ENCODE measurements at places on chromosomes 6 and 20.

DNA sequence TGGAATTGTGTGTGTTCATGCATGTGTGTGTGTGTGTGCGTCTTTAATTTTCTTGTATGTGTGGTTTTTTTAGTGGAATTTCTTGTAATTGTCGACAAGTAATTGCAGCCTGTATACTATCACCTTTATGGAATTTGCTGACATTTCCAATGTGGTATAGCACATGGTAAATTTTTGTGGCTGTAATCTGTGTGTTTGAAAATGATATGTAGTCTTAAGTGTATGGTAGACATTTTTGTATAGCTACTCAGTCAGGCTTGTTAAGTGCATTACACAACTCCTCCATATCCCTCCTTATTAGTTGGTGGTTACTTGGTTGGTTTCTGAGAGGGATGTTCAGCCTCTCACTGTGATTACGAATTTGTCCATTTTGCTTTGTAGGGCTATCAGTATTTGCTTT, 384.5 kb upstream of the HSF2 start:
- no peak for DNase-seq

DNA sequence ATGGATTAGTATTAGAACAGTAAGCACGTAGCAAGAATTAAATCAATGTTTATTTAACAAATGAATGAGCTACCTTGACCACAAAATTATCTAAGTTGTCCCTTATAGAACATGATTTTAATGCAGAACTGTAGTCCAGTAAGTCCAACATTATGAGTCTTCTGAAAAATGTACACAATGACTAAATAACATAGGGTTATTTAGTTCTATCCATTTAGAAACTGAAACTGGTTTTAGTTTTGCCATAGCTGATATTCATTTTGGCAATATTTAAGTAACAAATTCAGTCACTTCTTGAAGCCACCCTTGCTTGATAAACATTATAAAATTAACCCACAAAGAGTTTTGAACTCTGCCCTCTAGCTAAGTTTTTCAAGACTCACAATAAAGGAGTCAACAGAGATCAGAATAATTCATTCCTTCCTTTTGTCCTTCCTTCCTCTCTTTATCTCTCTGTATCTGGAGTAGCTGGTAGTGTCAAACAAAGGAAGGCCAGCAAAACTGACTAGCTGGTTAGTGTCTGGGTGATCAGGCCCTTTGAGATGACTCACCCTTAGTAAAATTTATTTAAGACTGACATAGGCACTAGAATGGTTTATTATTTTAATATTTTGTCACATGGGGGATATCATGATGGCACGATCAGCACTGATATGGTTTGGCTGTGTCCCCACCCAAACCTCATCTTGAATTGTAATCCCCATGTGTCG, 115.1 kb downstream of the BTBD9 start:
- DNase-seq = no peak

DNA sequence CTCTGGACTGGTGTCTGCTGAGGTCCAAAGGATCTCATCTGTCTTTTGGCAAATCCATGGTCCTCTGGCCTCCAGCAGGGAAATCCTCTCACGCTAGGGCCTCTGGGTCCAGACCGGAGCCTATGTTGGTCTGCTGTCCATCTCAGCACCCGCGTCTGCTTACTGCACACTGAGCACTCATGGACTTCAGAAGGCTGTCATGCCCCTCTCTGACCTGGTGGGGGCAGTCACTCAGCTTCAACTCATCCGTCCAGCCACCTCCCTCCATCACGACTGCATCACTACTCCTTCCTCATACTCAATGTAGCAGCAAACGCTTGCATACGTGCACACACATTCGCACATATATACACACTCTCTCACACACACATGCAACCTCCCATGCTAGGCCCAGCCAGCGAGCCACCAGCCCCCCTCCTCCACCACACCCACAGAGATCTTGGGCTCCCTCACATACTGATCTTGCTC, 33.3 kb downstream of the GABRR2 start:
- DNase-seq = no peak

- DNase-seq = no peak
These were observed 104.8 kb downstream of the ATXN1 start for GRCh38 chr6:16656451-16656850.

DNA sequence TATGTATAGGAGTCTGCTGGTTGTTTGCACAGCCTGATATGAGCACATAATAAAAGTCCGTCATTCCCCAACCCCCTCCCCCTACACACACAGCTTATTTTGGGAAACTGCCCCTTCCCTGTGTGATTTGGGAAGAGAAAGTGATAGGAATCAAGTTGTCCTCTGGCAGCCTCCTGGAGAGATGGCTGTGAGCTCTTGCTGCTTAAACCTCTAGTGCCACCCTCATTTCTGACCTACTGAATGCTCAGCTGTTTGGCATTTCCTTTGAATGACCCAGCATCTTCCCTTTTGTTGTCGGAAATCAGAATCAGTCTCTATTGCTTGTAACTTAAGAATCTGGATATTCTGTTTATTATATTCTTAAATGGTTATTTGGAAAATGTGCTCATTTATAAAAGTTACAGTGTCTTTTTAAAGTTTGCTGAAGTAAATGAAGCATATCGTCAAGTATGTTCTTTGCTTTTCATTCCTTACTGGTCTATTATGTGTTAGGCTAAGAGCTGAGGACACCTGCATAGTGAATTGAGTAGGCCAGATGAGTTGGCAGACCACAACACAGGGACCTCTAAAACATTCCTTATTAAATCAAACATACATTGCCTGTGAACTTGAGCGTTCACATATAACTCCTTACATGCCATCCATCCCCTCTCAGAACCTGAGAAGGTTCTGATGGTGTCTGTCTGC, 5.5 kb downstream of the RWDD2A start:
- no peak for DNase-seq

- DNase-seq = no peak
These were observed 108.6 kb upstream of the MRPS10 start for GRCh38 chr6:42326248-42326647.

GRCh38 chr6:162960679-162961457, 233.1 kb downstream of the PACRG start:
- DNase-seq = no peak

DNA sequence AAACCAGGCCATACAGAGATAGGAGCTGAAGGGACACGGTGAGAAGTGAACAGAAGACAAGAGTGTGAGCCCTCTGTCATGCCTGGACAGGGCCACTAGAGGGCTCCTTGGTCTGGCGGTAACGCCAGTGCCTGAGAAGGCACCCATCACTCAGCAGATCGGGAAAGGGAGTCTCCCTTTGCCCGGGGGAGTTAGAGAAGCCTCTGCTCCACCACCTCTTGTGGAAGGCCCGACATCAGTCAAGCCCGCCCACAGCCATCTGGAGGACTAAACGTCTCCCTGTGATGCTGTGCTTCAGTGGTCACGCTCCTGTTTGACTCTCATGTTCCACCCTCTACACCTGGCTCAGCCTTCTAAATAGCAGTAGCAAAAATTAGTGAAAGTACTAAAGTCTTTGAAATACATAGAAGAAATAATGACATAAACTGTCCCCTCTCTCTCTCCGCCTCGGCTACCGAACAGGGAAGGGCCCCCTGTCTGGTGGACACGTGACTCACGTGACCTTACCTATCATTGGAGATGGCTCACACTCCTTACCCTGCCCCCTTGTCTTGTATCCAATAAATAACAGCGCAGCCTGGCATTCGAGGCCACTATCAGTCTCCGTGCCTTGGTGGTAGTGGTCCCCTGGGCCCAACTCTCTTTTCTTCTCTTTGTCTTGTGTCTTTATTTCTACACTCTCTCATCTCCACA, 66.7 kb downstream of the RPP21 start:
- DNase-seq = no peak

GRCh38 chr6:44203955-44204354, 12.8 kb upstream of the MYMX start:
- DNase-seq = no peak

DNA sequence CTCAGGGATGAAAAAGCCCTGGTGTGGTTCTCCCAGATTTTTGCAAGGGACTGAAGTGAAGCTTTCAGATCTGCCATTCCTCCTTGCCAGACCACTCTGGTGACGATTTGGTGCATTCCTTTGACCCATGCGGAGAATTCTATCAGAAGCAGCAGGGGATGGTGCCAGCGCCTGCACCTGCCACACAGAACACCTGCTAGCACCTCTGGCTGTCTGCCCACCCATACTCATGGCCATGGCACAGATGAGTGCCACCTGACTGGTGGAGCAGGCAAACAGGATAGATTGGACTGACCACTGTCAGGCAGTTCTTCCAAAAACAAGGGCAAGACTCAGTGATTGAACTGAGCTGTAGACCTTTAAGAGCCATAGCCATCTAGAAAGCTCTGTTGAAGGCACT, 107.1 kb downstream of the CDYL start:
- no peak for DNase-seq

- no peak for DNase-seq
These were observed 13.0 kb downstream of the PCK1 start for GRCh38 chr20:57573894-57574293.

GRCh38 chr20:57061051-57061900, 205.2 kb downstream of the BMP7 start:
- no peak for DNase-seq

DNA sequence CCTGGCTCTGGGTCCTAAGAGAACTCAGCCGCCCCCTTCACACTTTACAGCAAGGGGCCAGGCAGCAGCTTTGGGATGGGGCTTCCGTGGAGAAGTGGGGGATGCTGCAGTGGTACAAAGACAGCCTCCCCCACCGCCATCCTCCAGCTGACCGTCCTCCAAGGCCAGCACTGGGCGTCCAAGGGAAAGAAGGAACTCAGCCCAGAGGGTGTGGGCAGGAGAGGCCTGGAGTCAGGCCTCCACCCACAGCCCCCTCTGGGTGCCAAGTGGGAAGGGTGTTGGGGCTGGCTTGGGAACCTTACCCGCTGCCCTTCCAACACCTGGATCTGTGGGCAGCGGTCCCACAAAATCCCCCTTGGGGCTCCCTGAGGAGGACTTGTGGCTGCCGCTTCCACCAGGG, 13.1 kb downstream of the STMN3 start:
- no peak for DNase-seq

DNA sequence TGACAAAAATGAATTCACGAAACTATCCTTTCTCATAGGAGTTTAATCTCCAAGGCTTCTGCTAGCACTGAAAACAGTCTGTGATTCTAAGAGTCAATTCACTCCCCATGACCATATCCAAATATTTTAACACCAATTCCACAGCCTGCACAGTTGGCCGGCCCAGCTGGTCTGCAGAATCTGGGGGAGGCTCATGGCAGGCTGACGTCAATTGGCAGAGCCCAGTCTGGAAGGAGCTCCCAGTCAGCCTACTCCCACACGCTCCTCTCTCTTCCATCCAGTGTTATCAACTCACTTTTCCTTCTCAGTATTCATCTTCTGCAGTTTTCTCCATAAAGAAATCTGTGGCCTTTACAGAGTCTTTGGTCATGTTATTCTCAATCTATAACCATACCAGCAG, 111.0 kb downstream of the TBXT start:
- no peak for DNase-seq

DNA sequence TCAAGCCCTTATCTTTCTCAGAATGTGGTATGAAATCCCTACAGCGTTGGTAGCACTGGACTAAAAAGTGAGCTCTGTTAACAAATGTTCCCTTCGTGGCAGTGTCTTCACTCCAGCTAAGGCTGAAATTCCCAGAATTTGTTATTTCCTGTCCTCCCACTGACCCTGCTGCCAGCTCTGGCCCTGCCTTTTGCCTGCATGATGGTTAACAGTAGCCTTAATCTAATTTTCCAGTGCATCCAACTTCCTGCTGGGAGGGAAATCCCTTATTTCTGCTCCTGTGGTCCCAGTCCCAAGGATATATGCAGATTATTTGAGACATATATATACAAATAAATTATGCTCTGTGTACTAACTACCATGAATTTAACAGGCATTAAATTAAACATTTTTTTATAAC, 157.2 kb upstream of the CARMIL1 start:
- DNase-seq = no peak

DNA sequence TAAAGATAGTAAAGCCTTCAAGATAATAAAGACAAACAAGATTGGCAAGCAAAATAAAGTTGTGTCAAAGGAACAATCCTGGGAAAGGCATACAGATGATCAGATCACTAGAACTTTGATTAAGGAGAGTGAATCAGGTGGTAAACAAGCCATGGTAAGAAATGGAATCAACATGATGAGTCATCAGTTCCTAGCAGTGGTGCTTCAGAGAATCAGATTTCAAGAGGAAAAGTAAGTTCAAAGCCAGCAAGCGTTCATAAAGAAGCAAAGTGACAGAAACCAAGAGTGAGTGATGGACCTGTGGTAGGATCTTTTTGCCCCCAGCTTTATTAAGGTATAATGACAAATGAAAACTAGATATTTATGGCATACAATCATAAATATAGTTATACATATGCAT, 340.4 kb downstream of the TPBG start:
- DNase-seq = no peak

DNA sequence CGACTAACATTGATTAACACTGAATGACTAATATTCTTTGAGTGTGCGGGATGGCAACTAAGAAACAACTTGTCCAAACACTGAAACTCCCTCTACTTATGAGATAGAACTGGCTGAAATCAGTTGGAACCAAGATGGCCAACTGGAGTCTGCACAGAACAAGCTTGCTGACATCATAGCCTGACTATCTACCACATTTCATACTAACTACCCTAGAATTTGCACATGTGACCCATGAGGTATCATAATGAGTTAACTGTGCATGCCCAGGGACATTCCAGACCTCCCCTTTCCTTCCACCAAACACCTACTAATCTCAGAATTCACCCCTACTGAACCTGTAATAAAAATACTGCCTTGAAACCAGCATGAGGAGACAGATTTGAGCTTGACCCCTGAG, 43.2 kb downstream of the PHIP start:
- no peak for DNase-seq

DNA sequence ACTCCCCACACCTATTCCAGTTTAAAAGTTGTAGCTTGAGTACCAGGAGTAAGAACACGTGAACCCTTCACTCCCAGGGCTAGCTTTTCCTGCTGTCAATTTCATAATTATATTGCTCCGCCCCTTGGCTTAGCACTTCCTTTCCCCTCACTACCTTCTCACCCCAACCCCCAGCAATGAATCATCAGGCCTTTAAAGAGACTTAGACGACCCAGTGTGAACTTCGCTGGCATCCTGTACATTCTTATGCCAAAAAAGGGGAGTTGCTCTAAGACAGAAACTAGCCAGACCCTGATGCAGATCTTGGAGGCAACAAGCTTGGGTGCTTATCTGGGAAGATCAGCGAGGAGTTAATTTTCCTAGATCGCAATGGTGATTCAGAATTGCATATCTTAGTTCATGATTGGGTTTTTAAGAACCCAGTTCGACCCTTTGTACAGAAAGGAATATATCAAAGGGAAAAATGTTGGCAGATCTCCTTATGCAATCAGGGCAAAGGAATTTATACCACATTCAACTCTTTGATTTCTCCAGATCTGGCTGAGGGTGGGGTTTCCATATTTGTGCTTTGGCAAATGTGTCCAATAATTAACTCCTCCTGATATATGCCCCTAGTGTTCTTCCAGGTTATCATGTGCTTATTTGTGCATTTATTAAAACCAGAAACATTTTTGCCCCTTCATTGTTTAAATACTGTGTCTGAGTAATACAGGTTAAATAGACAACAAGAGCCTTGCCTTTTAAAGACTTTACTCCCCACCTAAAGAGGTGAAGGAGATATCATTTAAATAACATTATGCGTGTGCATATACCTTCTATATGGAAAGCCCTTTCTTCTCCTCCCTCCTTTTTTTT, 8.1 kb upstream of the ATXN1 start:
- DNase-seq = no peak
